Upper lobe of left lung (tissue), 6 donors: ENCODE measurements at places on chromosomes 2 and 18.

DNA sequence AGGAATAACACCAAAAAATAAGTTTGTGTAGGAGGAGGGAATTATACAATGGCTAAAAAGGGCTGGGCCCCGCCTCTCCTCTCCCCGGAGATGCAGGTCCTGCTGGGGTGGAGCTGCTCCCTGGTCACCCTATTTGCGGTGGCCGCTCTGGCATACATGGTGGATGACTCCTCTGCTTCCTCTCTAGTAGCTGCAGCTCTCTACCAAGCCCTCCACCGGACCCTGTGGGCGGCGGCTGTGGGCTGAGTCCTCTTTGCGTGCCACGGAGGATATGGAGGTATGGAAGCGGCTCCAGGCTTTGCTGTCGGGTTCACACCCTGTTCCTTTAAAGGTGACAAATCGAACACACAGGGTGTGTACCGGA lies 77.1 kb upstream of the SEC11C start:
- no peak overlapping the region for H3K27ac ChIP-seq
- DNase-seq = no peak
- no peaks in the 10 kb centered on the region for H3K4me1 ChIP-seq
- no peak overlapping the region for H3K4me3 ChIP-seq
- no peaks in the 10 kb centered on the region for H3K36me3 ChIP-seq

GRCh38 chr2:22748909-22749308 lies 636.1 kb upstream of the KLHL29 start:
- no peak overlapping the region for H3K4me3 ChIP-seq
- no peaks in the 10 kb centered on the region for H3K36me3 ChIP-seq
- no peak for DNase-seq

- H3K27ac ChIP-seq = no peak overlapping the region
- no peaks in the 10 kb centered on the region for H3K4me1 ChIP-seq
- no peak overlapping the region for H3K4me3 ChIP-seq
- H3K27me3 ChIP-seq = no peaks in the 10 kb centered on the region
- no peaks in the 10 kb centered on the region for H3K36me3 ChIP-seq
Observed at GRCh38 chr2:44778221-44778654, 163.3 kb upstream of the SIX3 start.

- no peak for DNase-seq
- no peak overlapping the region for H3K4me3 ChIP-seq
- H3K27ac ChIP-seq = no peak overlapping the region
- no peaks in the 10 kb centered on the region for H3K4me1 ChIP-seq
Observed at GRCh38 chr2:44452069-44452583, 90.4 kb downstream of the CAMKMT start.

DNA sequence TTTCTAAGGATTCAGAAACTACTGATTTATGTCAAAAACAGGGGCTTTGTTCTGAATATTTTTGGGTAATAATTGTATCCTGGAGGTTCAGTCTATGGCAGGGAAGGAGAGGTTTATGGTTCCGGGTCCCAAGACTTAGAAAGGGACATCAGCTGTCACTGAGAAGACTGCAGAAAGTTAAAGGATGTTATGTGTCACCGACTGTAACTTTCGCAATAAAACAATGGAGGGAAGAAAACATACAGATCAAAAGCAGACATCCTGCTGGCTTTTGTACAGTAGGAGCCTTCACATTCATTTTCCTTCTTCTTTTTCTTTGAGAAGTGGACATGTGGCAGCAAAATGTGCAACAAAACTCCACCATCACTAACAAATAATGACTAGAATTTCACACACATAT lies 900.7 kb upstream of the SOX11 start:
- no peaks in the 10 kb centered on the region for H3K4me1 ChIP-seq
- H3K27me3 ChIP-seq = no peaks in the 10 kb centered on the region

DNA sequence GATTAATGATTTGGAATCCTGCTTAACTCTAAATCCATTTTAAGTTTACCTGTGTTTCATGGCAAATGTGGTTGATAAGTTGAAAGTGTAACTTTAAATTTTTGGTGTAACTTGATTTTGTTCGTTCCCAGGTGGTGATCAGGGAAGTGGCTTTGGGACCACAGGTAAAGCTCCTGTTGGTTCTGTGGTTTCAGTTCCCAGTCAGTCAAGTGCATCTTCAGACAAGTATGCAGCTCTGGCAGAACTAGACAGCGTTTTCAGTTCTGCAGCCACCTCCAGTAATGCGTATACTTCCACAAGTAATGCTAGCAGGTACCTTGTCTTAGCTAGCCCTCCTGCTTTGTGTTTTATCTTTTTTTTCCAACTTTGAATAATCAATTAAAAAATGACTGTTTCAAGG lies 62.8 kb downstream of the AGFG1 start:
- no peaks in the 10 kb centered on the region for H3K27me3 ChIP-seq
- no peak for DNase-seq
- H3K27ac ChIP-seq = no peak overlapping the region
- H3K4me3 ChIP-seq = no peak overlapping the region
- H3K36me3 ChIP-seq = peaks cover 91% of the 10 kb centered on the region

- H3K27me3 ChIP-seq = no peaks in the 10 kb centered on the region
- H3K36me3 ChIP-seq = peaks cover 27% of the 10 kb centered on the region
- H3K4me1 ChIP-seq = peaks cover 15% of the 10 kb centered on the region
- no peak for DNase-seq
- no peak overlapping the region for H3K27ac ChIP-seq
- H3K4me3 ChIP-seq = no peak overlapping the region
Observed at GRCh38 chr18:80115035-80115434, 6.0 kb downstream of the ADNP2 start.

DNA sequence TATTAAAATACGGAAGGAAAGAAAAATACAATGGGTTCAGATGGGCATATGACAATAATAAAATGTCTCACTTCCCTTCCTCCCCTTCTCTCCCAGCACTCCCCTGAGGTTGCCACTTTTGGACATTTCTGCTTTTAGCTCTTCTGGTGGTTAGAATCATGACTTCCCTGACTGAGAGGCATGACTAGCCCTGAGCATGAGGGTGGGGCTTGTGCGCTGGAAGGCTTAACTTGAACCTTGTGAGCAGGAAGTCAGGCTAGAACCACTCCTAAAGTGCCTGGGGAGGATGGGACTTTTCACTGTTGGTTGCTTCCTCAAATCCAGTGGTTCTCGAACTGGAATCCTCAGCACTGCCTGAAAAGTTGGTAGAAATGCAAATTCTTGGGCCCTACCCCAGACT lies 19.7 kb upstream of the ARHGAP25 start:
- H3K36me3 ChIP-seq = no peaks in the 10 kb centered on the region
- peaks cover 6% of the 10 kb centered on the region for H3K4me1 ChIP-seq
- H3K27ac ChIP-seq = peak overlapping the region; percentile 28
- no peaks in the 10 kb centered on the region for H3K27me3 ChIP-seq
- peak; percentile 85 for DNase-seq
- no peak overlapping the region for H3K4me3 ChIP-seq
